ENCODE measurements at places on chromosomes 1 and 21.

GRCh38 chr1:90174246-90174645 is 179.3 kb downstream of the ZNF326 start:
- no peak for DNase-seq

DNA sequence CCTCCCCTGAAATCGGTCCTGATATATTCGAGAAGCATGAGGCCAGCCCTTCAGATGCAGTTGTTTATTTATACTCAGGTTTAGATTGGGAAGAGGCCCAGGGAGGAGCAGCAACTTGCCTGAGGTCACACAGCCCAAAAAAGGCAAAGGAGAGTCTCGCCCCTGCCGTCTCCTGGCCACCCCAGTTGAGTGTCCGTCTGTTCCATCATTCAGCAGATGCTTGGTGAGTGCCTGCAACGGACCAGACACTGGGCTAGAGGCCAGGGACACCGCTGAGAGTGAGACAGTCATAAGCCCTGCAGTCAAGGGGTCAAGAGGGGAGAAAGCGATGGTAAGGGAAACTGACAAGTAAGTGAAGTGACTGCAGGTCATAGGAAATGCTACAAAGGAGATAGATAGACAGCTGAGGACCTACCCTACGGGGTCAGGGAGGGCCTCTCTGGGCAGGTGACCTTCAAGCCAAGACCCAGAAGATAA is 15.4 kb upstream of the SELENON start:
- no peak for DNase-seq

DNA sequence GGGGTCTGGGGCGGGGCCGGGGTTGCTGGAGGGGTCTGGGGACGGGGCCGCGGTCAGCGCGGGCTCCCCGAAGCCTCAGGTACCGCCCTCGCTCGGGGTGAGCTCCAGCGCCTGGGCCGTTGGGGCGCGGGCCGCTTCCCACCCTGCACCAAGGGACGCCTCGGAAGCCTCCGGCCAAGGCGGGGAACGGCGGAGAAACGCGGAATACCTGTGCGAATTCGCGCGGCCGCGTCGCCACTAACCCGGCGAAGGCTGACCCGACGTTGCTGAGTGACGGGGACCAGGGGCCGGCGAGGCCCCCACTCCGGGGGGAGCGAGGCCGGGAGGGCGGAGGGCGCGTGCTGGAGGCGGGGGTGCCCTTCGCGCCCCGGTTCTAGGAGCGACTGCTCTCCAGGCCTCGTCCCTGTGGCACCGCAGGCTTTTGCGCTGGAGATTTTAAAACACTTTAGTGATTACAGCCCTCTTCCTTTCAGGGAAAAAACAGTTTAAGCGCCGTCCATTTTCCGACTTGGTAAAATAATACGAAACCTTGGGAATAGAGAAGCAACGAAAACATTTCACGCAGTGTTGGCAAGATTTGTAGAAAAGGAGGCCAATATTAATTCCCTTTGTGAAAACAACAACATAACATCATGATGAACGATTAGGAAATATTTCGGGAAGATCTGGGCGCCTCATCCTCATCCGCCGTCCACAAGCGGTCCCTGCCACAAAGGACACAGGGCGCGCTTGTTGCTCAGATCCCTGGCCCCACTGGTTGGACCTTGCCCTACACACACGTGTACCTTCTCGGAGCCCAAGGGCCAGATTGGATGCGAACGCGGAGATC is 971 bp upstream of the GNG4 start:
- no peak for DNase-seq

GRCh38 chr1:225602590-225603206 is 50.2 kb downstream of the ENAH start:
- no peak for DNase-seq

DNA sequence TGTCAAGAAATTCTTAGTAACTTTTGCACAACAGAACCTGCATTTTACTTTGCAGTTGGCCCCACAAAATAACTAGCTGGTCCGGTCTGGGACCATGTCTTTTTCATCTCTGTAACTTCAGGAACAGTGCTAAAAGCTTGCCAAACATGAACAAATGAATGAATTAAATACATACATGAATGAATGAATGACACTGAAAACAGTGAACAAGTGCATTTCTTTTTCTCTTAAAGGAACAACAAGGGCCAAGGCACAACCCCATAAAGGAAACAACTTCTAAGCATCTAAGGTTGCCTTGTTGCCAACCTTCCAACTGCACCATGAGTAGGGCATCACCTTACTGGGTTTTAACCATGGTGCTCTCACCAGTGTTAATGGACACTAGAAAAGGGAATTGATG is 534.4 kb upstream of the PKN2 start:
- DNase-seq: no peak

DNA sequence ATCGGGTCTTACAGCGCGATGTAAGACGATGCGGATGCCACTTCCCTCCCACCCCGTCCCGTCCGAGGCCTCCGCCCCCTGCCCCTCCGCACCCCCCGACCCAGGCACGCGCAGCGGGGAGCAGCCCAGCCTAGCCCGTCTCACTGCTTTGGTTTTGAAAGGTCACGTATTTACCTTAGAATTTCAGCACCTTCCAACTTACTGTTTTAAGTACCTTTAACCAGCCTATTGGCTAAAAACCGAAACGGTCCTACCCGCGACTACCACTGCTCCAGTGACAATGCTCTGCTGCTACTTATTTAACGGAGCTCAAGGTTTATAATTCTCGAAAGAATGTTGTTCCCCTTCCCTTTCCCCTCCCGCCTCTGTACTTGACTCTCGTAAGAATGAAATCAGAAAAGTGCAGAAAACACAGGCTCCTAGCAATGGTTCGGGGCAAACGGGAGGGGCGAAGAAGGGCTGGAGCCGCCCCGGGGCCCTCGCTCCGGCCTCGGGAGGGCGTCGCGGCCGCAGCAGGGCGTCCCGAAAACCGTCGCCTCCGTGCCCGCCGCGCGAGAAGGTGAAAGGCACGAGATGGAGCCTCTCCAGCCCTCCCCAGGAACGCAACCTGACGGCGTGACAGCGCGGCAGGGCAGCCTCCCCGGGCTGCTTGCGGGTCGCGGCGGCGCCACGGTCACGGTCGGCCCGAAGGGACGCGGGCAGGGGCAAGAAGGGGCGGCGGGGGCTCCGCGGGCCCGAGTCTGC is 667 bp downstream of the TMEM50B start:
- DNase-seq: peak; percentile 40

DNA sequence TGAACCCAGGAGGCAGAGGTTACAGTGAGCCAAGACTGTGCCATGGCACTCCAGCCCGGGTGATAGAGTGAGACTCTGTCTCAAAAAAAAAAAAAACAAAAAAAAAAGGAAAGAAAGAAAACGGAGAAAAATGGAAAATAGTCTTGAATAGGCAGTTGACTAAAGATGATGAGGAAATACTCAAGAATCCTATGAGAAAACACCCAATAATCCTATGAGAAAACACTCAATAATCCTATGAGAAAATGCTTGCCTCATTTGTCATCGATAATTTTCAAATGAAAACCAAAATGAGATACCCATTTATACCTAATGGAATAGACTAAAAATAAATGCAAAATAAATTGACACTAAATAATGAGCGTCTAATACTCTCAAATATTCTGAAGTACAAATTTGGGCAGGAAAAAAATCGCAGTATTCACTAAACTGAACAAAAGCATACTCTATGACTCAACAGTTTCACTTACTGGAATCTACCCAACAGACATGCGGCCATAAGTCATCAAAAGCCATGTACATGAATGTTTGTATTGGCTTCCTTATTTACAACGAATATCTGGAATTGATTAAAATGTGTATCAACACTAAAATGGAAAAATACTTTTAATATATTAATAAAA is 733.9 kb upstream of the CHRM3 start:
- no peak for DNase-seq

GRCh38 chr1:38500352-38500751 is 359.2 kb downstream of the RRAGC start:
- no peak for DNase-seq
